ENCODE measurements at places on chromosomes 5 and 9.

DNA sequence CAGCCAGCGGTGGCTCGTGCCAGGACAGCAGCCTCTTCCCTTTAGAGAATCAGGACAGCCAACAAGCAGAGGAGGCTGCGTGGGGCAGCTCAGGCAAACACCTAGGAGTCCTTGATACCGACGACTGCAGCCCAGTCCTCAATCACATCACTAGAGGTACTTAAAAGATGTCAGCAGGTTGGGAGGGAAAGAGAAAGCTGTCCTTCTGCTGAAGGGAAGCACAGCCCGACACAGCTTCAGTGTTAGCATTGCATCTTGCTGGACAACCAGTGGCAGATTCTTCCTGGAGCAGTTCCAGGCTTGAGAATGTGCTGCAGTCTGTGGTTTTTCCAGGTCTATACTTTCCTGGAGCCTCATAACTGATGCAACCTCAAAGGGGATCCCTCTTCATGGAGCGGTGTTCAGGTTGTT is 230.5 kb downstream of the SYK start:
- DNase-seq = no peak

DNA sequence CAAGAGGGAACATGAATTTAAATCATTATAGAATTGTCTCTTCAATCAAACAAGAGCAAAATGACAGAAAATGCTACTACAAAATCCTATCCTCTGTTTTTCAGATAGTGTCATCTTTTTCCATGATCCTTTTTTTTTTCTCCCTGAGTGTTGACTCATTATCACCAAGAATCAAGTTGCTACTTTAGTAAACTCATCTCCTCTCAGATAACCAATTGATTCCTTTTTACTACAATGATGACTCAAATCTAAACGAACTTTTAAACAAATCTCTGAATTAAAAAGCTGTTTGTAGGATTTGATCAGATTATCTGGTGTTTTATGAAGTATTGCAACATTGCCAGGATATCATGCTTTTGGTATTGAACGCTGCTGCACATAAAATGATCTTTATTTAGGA is 23.9 kb upstream of the IL7R start:
- no peak for DNase-seq

GRCh38 chr5:64165160-64165499 is 513 bp upstream of the RNF180 start:
- DNase-seq = no peak

- DNase-seq = no peak
Observed at GRCh38 chr5:85813146-85813545, 804.6 kb upstream of the COX7C start.

GRCh38 chr5:137291436-137291835 is 207.7 kb downstream of the SPOCK1 start:
- no peak for DNase-seq

GRCh38 chr5:170006021-170006420 is 25.7 kb upstream of the INSYN2B start:
- no peak for DNase-seq

DNA sequence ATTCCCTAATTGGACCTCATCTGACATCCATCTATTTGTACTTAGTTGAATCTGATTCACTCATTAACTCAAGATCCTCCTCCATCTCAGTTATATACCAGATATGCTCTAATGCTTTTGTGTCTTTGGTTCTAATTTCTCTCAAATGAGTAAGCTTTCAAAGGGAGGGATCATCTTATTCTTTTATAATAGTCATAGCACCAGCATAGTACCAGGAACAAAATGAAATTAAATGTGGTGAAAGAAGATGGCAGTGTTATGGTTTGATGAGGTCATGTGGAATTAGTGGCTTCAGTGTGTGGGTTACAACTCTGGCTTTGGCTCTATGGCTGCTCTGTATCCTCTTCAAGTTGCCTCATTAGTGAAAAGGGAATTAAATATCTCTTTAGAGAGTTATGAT is 32.5 kb upstream of the ZNF366 start:
- DNase-seq = no peak

- no peak for DNase-seq
Observed at GRCh38 chr5:149130121-149130914, 11.0 kb upstream of the ABLIM3 start.

DNA sequence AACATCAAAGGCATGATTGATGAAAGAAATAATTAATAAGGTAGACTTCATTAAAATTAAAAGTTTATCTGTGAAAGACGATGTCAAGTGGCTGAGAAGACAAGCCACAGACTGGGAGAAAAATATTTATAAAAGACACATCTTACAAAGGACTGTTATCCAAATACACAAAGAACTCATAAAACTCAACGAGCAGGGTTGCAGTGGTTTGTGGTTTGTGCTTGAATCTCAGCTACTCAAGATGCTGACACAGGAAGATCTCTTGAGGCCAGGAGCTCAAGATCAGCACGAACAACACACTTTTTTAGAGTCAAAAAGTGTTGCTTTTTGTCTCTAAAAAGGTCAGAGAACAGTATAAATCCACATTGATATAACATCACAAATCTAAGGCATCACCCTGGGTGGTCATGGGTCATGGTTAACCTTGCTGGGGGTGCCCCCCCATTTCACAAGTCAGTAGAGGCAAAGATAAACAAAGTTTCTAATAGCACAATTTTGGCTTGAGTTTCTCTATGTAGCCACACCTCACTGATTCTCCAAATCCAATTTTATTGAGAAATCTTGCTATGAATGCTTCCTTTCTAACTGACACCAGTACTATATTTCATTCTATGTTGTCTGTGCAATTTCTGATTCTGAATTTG is 342.9 kb upstream of the RPS23 start:
- DNase-seq = no peak

DNA sequence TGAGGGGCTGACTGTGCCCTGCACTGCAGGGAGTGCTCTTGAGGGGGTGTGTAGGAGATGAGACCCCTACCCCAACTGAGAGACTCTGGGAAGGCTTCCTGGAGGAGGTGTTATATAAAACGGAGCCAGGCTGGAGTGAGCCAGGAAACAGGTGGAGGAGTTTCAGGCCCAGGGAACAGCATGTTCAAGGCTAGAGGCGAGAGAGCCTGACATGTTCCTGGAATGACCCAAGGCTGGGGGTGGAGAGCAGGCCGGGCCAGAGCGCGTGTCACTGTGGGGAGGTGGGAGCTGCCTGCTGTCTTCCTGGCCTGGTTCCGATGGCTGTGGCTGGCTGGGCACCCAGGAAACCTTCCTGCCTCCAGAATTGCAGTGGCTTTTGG is 48.7 kb downstream of the RXRA start:
- DNase-seq = no peak

- DNase-seq = no peak
Observed at GRCh38 chr5:93736284-93736683, 5.1 kb downstream of the POU5F2 start.

GRCh38 chr9:135039916-135040645 is 47.4 kb upstream of the OLFM1 start:
- no peak for DNase-seq

GRCh38 chr5:3839151-3839550 is 243.5 kb downstream of the IRX1 start:
- DNase-seq = no peak

DNA sequence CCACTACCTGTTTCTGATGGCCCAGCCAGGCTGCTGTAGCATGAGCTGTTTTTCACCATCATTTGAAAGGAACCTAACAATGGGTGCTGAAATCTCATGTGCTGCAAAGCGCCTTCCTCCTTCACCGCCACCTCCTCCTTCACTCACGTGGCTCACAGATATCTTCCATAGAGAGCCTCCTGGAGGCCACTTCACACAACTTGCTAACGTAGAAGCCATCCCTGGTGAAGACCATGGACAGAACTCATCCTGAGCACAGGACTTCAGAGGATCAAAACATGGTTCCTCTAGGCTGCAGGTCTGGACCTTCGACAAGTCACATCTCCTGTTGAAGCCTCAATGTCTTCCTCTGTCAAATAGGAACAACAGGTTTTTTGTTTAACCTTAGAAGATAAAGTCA is 155.5 kb upstream of the RAD23B start:
- DNase-seq = no peak

DNA sequence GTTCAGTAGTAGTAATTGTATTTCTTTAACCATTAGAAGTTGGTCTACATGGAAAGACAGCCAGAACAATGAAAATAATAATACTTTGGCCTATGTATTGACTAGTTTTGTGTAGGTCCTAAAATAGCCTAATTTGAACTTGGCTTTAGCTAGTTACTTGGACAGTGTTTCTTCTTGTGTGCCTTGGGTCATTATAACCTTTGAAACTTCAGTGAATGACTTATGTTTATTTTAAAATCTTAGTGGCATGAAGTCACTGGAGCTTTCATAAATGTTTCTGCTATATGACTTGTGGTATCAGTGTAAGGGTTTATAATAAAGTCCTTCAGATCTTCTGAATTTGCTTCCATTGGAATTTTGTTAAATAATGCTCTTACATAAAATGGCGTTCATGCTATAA is 2.6 kb upstream of the FAM120AOS start:
- no peak for DNase-seq

GRCh38 chr5:124962735-124963134 is 216.3 kb upstream of the ZNF608 start:
- DNase-seq = no peak

GRCh38 chr9:88737031-88737430 is 202.1 kb downstream of the NXNL2 start:
- DNase-seq = no peak
